ENCODE measurements at places on chromosomes 16 and 17. TPM values are rescaled to one million over a fixed set of nuclear protein-coding genes. Genes with fewer than 3 reads are reported as not detected.

SPNS3 gene
- not detected for total RNA-seq

KCTD5 gene
- 25.0 TPM for total RNA-seq

GNG13 gene
- not detected for total RNA-seq

RGS11 gene
- total RNA-seq, result 0.64 TPM

KRT36 gene
- total RNA-seq, result under 0.01 TPM

LPCAT2 gene
- 47.7 TPM for total RNA-seq

CDRT15L2 gene
- total RNA-seq, result not detected

RANGRF gene
- total RNA-seq, result 8.2 TPM

ABCA8 gene
- total RNA-seq, result 2.2 TPM

GRCh38 chr17:78364436-78365281, 4.8 kb upstream of the SOCS3 start:
- peak; percentile 53 for DNase-seq

GRCh38 chr17:9011001-9011400, 10.3 kb upstream of the NTN1 start:
- DNase-seq, result no peak

DNA sequence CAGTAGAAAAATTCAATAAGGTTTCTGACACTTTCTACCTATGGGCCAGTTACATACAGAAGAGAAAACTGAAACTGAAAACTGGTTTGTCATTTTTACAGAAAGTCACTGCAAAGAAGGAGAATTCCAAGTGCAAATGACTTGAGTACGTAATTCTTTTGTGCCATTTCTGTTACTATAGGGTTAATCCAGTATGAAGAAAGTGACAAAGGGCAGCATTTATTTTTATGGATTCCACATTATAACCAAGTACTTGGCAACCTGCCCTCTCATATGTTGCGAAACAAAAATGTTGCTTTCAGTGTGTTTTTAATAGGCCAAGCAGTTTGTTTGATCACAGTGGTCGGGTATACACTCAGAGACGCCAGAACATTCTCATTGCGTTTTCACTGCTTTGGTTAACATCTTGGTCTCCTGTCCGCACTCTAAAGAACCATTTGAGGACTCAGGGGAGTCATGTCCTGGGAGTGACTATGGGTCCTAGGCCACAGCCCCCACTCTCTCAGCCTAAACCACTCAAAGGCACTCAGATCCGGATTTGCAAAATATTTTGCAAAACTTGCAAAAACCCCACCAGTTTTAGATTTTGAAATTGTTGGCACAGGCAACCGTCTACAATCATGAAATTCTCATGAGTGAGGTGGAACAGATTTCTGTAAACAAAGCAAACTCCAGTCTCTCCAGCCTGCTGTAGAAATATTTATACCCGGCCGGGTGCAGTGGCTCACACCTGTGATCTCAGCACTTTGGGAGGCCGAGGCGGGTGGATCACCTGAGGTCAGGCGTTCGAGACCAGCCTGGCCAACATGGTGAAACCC, 15.4 kb upstream of the HELZ start:
- peak; percentile 94 for DNase-seq

GRCh38 chr17:66515974-66516373, 213.6 kb downstream of the PRKCA start:
- no peak for DNase-seq

GRCh38 chr16:86027373-86028126, 128.6 kb downstream of the IRF8 start:
- DNase-seq, result no peak

DNA sequence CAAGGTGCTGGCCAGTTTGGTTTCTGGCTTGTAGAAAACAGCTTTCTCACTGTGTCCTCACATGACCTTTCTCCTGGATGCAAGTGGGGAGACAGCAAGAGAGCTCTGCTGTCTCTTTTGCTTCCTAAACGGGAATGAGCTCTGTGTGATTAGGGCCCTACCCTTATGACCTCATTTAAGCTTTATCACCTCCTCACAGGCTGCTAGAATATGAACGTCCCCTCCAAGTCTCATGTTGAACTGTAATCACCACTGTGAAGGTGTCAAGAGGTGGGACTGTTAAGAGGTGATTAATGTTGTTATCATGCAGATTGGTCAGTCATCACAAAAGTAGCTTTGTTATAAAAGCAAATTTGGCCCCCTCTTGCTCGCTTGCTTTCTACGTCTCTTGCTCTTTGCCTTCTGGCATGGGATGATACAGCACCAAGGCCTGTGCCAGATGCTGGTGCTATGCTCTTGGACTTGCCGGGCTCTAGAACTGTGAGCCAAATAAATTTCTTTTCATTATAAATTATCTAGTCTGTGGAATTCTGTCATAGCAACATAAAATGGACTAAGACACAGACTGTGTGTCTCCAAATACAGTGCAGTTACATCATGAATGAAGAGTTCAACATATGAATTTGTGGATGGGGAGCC, 14.8 kb upstream of the POLR3E start:
- DNase-seq, result no peak

DNA sequence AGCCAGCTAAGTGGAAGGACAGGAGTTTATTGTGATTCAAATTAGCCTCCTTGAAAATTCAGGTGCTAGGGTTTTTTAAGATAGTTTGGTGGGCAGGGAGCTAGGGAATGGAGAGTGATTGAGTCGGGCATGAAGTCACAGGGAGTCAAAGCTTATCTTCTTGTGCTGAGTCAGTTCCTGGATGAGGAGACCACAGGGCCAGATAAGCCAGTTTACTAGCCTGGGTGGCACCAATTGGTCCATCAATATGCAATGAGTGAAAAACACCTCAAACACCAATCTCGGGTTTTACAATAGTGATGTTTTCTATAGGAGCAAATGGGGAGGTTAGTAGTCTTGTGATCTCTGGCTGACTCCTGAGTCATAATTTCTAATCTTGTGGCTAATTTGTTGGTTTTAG, 165.1 kb downstream of the ABCC12 start:
- DNase-seq, result no peak

GRCh38 chr17:32772453-32773025, 104.4 kb downstream of the MYO1D start:
- DNase-seq, result no peak

DNA sequence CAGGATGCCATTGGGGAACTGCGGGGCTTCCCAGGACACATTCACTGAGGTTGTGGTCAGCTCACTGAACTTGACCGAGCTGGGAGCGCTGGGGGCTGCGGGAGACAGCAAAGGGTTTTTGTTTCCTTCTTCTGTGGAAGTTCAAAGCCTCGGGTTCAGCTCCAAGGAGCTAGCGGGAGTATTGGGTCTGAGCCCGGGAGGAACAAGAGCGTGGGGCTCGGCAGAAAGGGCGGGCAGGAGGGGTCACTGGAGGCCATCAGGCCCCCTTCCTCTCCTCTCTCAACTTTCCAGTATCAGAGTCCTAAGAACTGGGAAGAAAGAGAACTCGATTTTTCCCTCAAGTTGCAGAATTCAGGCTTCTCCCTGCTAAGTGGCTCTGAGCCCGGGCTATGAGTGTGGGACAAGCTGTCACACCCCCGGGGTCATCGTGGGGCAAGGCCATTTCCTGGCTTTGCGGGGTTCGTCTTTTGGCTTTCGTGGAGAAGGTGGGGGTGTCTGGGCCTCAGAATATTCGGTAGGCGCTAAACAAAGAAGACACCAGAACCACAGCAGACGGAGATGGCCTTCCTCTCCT, 53.6 kb upstream of the CDC42EP4 start:
- DNase-seq, result no peak

DNA sequence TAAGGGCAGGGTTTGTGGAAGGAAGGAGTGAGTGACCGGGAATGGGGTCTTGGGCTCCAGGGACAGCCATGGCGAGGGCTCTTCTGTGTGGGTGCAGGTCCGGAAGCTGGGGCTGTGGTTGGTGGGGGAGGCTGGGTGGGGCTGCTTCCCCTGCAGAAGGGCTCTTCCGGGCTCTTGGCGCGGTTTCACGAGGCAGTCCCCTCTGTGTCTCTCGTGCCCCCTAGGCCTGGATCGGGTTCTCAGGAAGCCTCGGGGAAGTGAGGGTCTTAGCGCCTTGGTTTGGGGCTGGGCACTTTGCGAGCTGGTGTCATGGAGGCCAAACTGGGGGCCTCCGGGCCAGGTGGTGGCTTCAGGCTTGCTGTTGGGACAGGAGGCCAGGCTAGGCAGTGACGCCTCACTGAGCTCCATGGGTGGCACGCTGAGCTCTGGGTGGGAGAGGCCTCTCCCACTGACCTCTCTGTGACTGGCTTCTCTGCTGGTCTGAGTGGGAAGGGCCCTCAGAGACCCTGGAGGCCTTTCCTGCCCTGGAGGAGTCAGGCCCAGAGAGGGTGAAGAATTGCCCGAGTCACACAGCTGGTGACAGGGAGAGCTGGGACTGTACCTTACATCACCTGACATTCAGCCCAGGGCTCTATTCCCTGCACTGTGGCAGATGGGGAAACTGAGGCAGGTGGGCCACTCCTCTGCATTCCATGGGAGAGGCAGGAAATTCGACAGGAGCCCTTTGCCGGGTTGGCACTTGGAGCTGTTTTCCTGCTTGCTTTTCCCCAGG, 8.2 kb downstream of the ADCY7 start:
- no peak for DNase-seq

DNA sequence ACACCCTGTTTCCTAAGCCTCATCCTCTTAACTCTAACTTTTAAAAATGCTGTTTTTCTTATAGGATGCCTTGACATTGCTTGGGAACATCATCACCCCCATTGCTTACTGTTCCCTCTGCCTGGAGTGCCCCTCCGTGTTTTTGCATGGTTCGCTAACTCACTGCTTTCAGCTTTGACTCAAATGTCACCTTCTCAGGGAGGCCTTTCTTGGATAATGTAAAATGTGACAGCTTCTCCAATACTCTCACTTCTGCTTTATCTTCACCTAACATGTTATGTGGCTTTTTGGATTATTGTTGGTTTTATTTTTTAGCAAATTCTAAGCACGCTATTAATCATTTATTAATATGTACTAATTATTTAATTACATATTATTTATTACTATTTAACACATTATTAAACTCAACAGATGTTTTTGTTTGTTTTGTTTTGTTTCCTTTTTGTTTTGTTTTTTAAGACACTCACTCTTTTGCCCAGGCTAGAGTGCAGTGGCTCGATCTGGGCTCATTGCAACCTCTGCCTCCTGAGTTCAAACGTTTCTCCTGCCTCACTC, 3.8 kb downstream of the CRYM start:
- no peak for DNase-seq

- DNase-seq, result peak; percentile 89
Observed at GRCh38 chr17:68514831-68515635, 2.8 kb downstream of the PRKAR1A start.

GRCh38 chr17:66580956-66581391, 253.9 kb upstream of the CACNG5 start:
- peak; percentile 99 for DNase-seq

All from fibroblast of villous mesenchyme (primary cell).